Naive thymus-derived CD4-positive, alpha-beta T cell (primary cell): ENCODE measurements at places on chromosomes 7 and 10. TPM values are rescaled to one million over a fixed set of nuclear protein-coding genes. Genes with fewer than 3 reads are reported as not detected.
A peak's percentile ranks its signal among the peaks of the same experiment; 100 is the strongest.

Gene TMEM229A
- not detected for total RNA-seq

Gene CDCA7L
- 24.3 TPM for total RNA-seq

DNA sequence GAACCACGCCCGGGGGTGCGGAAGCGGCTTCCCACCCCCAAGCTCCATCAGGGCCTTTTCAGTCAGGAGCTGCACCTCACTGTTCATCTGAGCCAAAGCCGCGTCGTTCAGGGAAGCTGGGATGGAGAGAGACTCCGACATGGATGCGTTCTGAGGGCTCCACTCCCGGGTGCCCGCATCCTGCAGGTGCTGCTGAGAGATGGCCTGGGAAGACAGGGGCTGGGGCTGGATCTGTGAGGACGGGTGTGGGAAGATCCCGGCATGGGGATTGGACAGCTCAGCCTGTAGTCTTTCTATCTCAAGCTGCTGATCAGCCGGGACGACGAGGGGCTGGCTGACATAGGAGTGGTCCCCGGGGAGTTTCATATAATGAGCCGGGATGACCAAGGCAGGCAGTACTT lies 45.0 kb upstream of the NMT2 start:
- peaks cover 13% of the 10 kb centered on the region for H3K36me3 ChIP-seq
- H3K4me3 ChIP-seq, result no peak overlapping the region
- no peak for DNase-seq
- H3K4me1 ChIP-seq, result peaks cover 10% of the 10 kb centered on the region

Gene FEZF1
- total RNA-seq, result not detected

GRCh38 chr10:61899069-61899531 lies 2.4 kb upstream of the ARID5B start:
- H3K4me3 ChIP-seq, result peak overlapping the region; percentile 96
- H3K4me1 ChIP-seq, result peaks cover 29% of the 10 kb centered on the region
- no peaks in the 10 kb centered on the region for H3K27me3 ChIP-seq
- H3K27ac ChIP-seq, result peak overlapping the region; percentile 92
- peak; percentile 32 for DNase-seq
- no peaks in the 10 kb centered on the region for H3K36me3 ChIP-seq

Gene ADAMTS14
- not detected for total RNA-seq

GRCh38 chr10:17249820-17250219 lies 21.8 kb downstream of the VIM start:
- DNase-seq, result peak; percentile 27
- no peaks in the 10 kb centered on the region for H3K27me3 ChIP-seq
- H3K36me3 ChIP-seq, result no peaks in the 10 kb centered on the region
- no peak overlapping the region for H3K27ac ChIP-seq

Gene ACTL6B
- total RNA-seq, result not detected

DNA sequence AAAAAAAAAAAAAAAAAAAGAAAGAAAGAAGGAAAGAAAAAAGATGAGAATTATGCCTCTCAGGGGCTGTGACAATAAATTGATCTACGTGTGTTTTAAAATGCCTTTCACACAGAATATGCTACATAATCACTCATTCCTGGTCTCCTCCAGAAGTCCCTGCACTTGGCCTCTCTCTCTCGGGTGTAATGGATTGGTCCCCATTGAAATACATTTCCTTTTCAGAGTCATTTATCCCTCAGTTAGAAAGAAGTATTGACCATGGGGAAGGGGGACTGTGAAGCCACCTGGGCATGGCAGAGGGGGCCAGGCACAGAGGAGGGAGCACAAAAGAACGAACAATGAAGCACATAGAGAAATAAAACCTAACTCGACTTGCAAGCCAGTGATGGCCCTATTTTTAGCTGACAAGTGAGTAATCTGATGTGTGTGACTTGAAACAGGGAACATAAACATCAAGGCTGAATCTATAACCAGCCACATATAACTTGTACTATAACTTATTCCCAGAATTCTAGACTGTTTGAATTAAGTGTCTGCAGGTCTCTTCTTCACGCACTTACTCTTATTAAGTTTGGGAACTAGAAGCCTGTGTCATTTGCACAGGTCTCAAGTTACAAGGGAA lies 490.8 kb downstream of the KCNMA1 start:
- no peaks in the 10 kb centered on the region for H3K27me3 ChIP-seq
- no peak overlapping the region for H3K4me3 ChIP-seq
- no peak for DNase-seq
- H3K27ac ChIP-seq, result no peak overlapping the region
- no peaks in the 10 kb centered on the region for H3K36me3 ChIP-seq

- no peak overlapping the region for H3K4me3 ChIP-seq
- H3K27me3 ChIP-seq, result no peaks in the 10 kb centered on the region
- DNase-seq, result no peak
- H3K27ac ChIP-seq, result no peak overlapping the region
These were observed 192.3 kb downstream of the EVX1 start for GRCh38 chr7:27434756-27435400.

- no peaks in the 10 kb centered on the region for H3K27me3 ChIP-seq
- H3K4me3 ChIP-seq, result no peak overlapping the region
- DNase-seq, result no peak
- no peaks in the 10 kb centered on the region for H3K4me1 ChIP-seq
- no peak overlapping the region for H3K27ac ChIP-seq
- no peaks in the 10 kb centered on the region for H3K36me3 ChIP-seq
These were observed 236.0 kb downstream of the GLRX3 start for GRCh38 chr10:130372222-130372621.

DNA sequence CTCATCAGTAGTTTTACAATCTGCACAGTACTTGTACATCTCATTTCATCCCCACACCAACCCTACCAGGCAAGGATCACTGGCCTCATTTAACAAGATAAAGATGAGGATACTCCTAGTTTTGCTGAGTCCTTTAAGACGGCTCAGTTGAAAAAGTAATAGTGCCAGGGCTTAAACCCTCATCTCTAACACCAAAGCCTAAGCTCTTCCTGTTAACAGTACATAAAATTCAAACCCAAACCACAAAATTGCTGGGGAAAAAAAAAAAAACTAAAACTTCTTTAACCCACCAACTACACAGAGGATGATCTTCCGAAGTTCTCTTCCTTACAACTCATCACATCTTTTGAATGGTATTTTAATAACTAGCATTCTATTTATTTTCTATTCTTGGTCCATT lies 1.3 kb downstream of the SAR1A start:
- peak overlapping the region; percentile 88 for H3K4me3 ChIP-seq
- peak; percentile 54 for DNase-seq
- peak overlapping the region; percentile 95 for H3K27ac ChIP-seq
- peaks cover 48% of the 10 kb centered on the region for H3K4me1 ChIP-seq
- no peaks in the 10 kb centered on the region for H3K36me3 ChIP-seq
- no peaks in the 10 kb centered on the region for H3K27me3 ChIP-seq

Gene ABLIM1
- total RNA-seq, result 362 TPM

Gene ATG9B
- 11.3 and 12.3 TPM in 2 replicates for total RNA-seq

DNA sequence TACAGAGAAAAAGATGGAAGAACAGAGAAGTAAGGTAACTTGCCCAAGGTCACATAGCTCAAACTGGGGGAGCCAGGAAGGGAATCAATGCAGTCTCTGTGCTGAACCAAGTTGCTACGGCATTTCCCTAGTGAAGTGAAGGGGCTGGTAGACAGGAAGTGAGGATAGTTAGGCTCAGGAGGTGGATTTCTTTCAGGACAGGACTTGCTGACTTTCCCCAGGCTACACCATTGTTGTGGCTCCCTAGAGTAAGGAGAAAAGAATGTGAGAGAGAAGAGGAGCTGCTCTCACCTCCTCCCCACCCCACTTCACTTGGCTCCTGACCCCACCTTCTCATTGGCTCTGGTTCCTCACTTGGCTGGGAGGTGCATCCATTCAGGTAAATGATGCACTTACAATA lies 316.9 kb downstream of the INHBA start:
- no peaks in the 10 kb centered on the region for H3K36me3 ChIP-seq
- H3K4me3 ChIP-seq, result no peak overlapping the region
- no peaks in the 10 kb centered on the region for H3K27me3 ChIP-seq

GRCh38 chr10:5710859-5711258 lies 26.2 kb downstream of the TASOR2 start:
- peaks cover 20% of the 10 kb centered on the region for H3K4me1 ChIP-seq
- peak overlapping the region; percentile 20 for H3K27ac ChIP-seq
- H3K36me3 ChIP-seq, result no peaks in the 10 kb centered on the region
- no peaks in the 10 kb centered on the region for H3K27me3 ChIP-seq

- H3K4me1 ChIP-seq, result no peaks in the 10 kb centered on the region
- no peak overlapping the region for H3K27ac ChIP-seq
- no peaks in the 10 kb centered on the region for H3K36me3 ChIP-seq
- no peaks in the 10 kb centered on the region for H3K27me3 ChIP-seq
- no peak overlapping the region for H3K4me3 ChIP-seq
These were observed 260.9 kb upstream of the BMPER start for GRCh38 chr7:33644489-33644888.

Gene TMEM176B
- 2.8 TPM for total RNA-seq

Gene STRIP2
- not detected for total RNA-seq

DNA sequence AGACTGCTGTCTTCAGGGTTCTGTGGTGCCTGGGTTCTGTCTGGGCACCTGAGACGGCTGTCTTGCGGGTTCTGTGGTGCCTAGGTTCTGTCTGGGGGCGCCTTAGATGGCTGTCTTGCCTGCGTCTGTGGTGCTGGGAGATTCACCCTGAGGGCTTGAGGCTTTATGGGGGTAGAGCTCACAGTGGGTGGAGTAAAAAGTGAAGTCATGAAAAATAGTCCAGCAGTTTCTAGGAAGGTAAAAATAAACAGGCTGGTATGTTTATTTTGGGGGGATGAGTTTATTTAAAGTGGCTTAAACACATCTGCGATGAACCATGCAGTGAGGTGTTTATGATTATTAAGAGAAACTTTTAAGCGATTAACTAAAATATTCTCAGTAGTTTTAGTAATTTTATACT lies 64.2 kb downstream of the NKX6-2 start:
- no peaks in the 10 kb centered on the region for H3K27me3 ChIP-seq
- H3K4me3 ChIP-seq, result no peak overlapping the region
- H3K4me1 ChIP-seq, result no peaks in the 10 kb centered on the region
- no peak overlapping the region for H3K27ac ChIP-seq
- H3K36me3 ChIP-seq, result no peaks in the 10 kb centered on the region
- no peak for DNase-seq

DNA sequence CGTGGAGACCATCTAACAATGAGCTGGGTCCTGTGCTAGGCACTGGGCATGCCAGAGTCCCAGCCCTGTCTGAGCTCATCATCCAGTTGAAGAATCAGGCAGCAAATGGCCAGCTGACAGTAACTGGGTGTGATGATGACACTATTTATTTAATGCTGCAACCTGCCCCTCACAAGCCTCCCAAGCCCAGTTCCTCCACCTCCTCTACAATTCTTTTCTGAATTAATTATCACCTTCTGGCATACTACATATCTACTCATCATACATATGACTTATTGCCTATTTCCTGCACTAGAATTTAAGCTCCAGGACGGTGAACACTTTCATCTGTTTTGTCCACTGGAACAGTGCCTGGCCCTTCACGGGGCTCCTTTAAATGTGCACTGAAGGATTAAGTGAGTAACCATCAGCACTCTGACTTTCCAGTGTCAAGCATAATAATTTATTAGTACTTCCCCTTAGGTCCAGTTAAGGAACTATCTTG lies 96.7 kb upstream of the LAMB4 start:
- no peaks in the 10 kb centered on the region for H3K36me3 ChIP-seq
- no peak for DNase-seq
- H3K4me1 ChIP-seq, result no peaks in the 10 kb centered on the region
- H3K27me3 ChIP-seq, result no peaks in the 10 kb centered on the region

Gene MLXIPL
- not detected for total RNA-seq

Gene PRSS1
- total RNA-seq, result not detected

GRCh38 chr7:151867912-151868311 lies 9.0 kb downstream of the PRKAG2 start:
- H3K4me1 ChIP-seq, result no peaks in the 10 kb centered on the region
- no peaks in the 10 kb centered on the region for H3K27me3 ChIP-seq
- no peak overlapping the region for H3K4me3 ChIP-seq
- no peak for DNase-seq
- no peaks in the 10 kb centered on the region for H3K36me3 ChIP-seq

- no peak overlapping the region for H3K4me3 ChIP-seq
- DNase-seq, result no peak
- no peaks in the 10 kb centered on the region for H3K36me3 ChIP-seq
- H3K27ac ChIP-seq, result no peak overlapping the region
- no peaks in the 10 kb centered on the region for H3K27me3 ChIP-seq
These were observed 353.2 kb upstream of the KLF6 start for GRCh38 chr10:4138146-4138721.

Gene LSM8
- total RNA-seq, result 33.5 TPM

GRCh38 chr7:6159097-6159483 lies 113.3 kb downstream of the CYTH3 start:
- no peaks in the 10 kb centered on the region for H3K4me1 ChIP-seq
- H3K27ac ChIP-seq, result no peak overlapping the region
- no peaks in the 10 kb centered on the region for H3K36me3 ChIP-seq
- H3K27me3 ChIP-seq, result no peaks in the 10 kb centered on the region
- no peak for DNase-seq

Gene GIMAP1
- total RNA-seq, result 124 TPM

Gene SMO
- not detected in 2 replicates for total RNA-seq

- no peaks in the 10 kb centered on the region for H3K36me3 ChIP-seq
- no peaks in the 10 kb centered on the region for H3K27me3 ChIP-seq
- no peak overlapping the region for H3K4me3 ChIP-seq
- H3K4me1 ChIP-seq, result no peaks in the 10 kb centered on the region
These were observed 35.2 kb upstream of the ASAH2 start for GRCh38 chr10:50286517-50286916.

GRCh38 chr10:108000365-108000764 lies 835.9 kb upstream of the SORCS1 start:
- no peak overlapping the region for H3K4me3 ChIP-seq
- no peaks in the 10 kb centered on the region for H3K36me3 ChIP-seq
- DNase-seq, result no peak
- no peak overlapping the region for H3K27ac ChIP-seq
- H3K27me3 ChIP-seq, result no peaks in the 10 kb centered on the region

GRCh38 chr7:55575098-55575497 lies 2.8 kb upstream of the VOPP1 start:
- H3K4me3 ChIP-seq, result no peak overlapping the region
- H3K27me3 ChIP-seq, result no peaks in the 10 kb centered on the region
- no peaks in the 10 kb centered on the region for H3K36me3 ChIP-seq
- peaks cover 22% of the 10 kb centered on the region for H3K4me1 ChIP-seq
